Chondrocyte (in vitro differentiated cells): ENCODE measurements at places on chromosomes 2 and 18. TPM values are rescaled to one million over a fixed set of nuclear protein-coding genes. Genes with fewer than 3 reads are reported as not detected.

The CXCR4 gene
- total RNA-seq = not detected in 3 replicates

The NDC80 gene
- 4.8 to 6.5 TPM (median 5.8 TPM) in 3 replicates for total RNA-seq

DNA sequence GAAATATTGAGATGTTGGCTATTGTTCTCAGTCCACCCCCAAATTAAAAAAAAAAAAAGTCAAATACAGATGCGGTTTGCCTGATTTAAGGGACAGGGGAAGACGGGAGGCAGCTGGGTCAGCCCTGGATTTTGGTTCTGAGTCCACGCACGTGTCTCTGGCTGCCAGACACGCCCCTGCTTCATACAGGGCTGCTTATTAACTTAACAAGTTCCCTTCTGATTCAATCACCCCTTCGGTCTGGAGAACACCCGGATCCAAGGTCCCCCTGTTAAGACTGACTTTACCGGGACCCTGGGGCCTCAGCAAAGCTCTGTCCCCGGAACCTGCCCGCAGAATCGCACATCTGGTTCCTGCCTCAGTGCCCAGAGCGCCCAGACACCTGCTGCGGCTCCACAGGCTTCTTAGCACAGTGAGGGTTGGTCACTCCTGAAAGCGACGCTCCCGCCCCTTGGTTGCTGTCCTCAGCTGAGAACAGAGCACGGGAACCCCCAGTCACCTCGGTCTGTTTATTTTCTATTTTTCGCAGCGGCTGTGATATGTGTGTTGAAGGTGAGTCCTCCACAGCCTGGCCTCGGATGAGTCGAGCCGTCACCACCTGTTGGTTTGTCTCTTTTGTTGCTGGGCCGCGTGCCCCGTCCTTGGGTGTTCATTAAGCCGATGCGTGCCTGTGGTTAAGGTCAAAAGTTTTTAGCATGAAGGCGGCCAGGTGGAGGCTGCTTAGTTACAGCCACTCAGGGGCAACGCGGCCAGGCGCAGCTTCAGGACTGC, 57.2 kb downstream of the RTP5 start:
- DNase-seq = no peak

The RNF103 gene
- total RNA-seq = 28.5 to 32.4 TPM (median 32.3 TPM) in 3 replicates

DNA sequence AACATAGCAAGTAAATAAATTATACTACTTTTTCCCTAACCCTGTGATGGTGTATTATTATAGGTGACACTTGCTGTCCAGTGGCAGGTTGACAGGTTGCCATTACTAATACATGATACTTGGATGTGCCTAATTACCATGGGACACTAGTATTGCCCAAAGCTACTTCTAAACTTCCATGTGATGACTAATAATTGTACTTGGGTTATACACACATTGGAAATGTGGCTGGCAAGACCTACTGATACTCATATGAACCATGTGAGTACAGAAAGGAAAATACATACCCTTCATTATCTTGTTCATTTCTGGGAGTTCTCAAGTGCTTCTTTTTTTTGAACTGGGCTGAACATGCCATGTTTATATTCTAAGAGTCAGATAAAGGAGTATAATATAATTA, 156.4 kb downstream of the IKZF2 start:
- no peak for DNase-seq

DNA sequence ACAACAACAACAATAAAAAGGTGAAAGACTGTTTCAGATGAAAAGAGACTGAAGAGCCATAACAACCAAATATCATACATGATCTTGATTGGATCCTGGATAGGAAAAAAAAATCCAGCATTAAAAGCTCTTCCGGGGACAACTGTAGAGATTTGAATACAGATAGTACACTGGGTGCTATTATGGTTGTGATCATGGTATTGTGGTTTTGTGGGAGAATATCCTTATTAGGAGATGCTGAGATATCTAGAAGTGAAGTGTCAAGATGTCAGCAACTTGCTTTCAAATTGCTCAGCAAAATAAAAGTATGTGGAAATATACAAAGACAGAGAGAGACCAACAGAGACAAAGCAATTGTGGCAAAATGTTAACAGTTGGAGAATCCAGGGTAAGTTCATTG, 15.5 kb upstream of the SPATA3 start:
- DNase-seq = no peak

DNA sequence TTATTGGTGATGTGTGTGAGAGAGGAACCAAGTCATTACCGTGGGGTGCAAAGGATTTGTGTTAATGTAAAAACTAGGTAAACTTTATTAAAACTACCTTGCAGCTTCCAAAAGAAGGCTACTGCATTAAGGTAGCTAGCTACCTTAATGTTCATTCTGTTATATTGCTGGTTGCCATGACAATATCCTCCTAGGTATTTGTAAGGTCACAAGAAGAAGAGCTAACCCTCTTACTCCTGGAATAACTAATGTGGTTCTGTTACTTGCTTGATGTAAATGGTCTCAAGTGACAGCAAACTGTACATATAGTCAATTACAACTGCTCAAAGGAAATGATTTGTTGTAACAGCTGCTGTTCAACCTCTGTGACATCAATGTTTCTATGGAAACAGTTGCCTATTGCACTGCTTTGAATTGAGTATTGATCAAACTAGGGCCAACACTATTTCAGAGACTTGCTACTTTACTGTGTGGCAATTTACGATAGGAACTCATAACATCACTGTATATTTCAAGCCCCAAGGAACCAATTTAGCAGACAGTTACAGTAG, 319.8 kb upstream of the HNRNPA3 start:
- no peak for DNase-seq

The TSGA10 gene
- total RNA-seq = 2.3 to 4.0 TPM (median 3.3 TPM) in 3 replicates

GRCh38 chr18:56086176-56086575, 498.2 kb upstream of the TCF4 start:
- no peak for DNase-seq

- DNase-seq = no peak
Observed at GRCh38 chr2:228522977-228523376, 341.5 kb upstream of the SPHKAP start.

DNA sequence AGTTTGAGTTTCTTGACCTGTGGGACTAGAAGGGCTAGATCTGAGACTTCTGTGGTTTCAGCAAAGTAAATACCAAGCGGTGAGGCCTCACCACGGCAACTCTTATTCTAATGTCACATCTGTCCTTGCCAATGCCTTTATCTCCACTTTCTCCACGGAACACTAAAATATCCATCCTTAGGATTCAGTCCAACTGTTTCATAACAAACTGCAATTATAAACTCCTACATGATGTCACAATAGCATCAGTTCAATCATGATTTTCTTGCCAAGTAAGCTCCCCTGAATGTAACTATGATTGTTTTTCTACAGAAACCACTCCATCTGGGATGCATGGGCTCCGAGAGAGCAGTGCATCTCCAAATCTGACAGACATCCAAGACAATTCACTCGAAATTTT, 79.6 kb downstream of the LRATD1 start:
- no peak for DNase-seq

GRCh38 chr18:24189007-24189528, 50.2 kb downstream of the CABYR start:
- DNase-seq = no peak

The AQP4 gene
- total RNA-seq = not detected in 3 replicates

- no peak for DNase-seq
Observed at GRCh38 chr2:32865399-32866068, 81.2 kb upstream of the LTBP1 start.

The DNAH7 gene
- 0.03 to 0.70 TPM (median 0.20 TPM) in 3 replicates for total RNA-seq

The CD8B2 gene
- not detected in 3 replicates for total RNA-seq

- DNase-seq = no peak
Observed at GRCh38 chr2:150610670-150611279, 123.3 kb upstream of the RND3 start.

The UGT1A10 gene
- not detected in 3 replicates for total RNA-seq

DNA sequence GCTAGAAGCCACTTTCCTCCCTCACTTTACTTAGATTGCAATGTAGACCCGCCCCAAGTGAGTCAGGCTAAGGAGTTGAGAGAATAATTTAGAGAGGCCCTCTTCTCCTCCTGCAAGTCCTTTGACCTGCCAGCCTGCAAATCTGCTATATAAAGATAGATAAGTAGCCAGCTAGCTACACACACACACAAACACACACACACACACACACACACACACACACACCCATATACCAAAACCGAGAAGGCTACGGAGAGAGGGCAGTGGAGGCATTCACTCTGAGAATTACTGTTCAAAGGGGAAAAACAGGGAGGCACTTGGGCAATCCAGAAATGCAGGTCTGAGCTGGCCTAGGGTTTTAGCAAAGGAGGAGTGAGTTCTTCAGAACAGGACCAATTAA, 23.0 kb upstream of the SMAD7 start:
- DNase-seq = no peak

DNA sequence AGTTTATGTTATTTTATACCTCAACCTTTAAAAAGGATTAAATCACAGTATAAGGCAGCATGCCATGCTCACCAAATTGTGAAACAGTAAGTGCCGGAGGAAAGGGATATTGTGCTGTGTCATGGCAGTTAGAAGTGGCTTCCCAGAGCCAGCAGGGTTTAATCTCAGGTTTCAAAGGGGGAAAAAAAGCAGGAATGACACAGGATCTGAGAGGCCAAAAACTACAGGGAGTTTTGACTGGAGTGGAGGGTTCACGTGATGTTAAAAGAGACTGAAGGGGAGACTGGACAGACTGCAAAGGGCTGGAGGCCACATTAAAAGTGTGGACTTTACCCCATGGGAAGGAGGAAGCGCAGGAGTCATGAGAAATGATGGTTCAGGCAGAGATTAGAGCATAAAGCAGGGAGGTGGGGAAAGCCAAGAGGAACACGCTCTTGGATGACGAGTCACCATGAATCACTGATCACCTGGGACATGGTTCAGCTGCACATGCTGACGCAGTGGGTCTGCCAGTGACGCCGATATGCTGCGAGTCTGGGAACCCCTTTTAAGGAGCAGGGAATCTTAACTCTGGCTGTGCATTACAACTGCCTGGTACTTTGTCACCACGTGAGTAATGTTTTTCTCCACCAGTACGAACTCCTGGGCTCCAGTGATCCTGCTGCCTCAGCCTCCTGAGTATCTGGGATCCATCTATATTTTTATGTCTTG, 6.1 kb downstream of the CHMP1B start:
- no peak for DNase-seq

DNA sequence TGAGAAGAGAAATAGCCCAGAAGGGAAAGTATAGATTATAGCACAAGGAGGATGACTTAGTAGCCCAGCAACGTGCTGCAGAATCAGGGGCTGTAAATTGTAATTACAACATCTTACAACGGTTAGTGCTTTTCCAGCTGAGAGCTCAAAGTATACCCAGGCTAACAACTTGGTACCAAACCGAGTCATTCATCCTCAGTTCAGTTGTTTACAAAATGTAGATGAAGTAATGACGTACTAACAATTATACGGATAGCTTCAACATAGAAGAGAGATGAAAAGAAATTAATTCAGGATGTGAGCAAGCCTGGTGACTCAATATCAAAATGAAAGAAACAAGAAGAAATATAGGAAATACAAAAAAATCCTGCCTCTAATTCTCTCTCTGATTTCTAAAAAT, 99.2 kb downstream of the DYNAP start:
- DNase-seq = no peak
